GM06990 (cell line): ENCODE measurements at places on chromosomes 7 and 10.

DNA sequence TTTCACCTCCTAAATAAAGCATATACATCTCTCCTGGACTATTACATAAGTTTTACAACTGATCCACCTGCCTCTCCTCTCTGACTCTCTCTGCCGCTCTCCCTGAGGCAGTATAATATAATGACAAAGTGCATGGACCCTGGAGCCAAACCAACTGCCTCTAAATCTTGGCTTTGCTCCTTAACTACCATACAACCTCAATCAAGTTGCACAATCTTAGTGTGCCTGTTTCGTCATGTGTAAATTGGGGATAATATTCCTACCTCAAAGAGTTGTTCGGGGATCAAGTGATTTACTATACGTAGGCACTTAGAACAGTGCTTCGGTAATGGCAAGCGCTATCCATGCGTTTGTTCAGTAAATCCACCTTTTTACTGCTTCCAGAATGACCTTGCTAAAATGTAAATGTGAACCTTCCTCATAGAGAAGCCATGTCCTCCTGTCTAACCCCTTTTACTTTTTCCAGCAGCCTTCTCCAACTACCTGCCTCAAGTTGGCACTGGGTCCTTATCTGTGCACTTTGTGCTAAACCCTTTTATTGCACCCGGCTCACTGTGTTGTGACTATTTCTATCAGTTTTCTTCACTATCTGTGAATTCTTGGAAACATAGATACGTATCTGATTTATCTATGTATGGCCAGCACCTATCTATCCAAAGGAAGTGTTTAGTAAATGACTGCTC lies 30.6 kb upstream of the DLD start:
- DNase-seq = no peak

DNA sequence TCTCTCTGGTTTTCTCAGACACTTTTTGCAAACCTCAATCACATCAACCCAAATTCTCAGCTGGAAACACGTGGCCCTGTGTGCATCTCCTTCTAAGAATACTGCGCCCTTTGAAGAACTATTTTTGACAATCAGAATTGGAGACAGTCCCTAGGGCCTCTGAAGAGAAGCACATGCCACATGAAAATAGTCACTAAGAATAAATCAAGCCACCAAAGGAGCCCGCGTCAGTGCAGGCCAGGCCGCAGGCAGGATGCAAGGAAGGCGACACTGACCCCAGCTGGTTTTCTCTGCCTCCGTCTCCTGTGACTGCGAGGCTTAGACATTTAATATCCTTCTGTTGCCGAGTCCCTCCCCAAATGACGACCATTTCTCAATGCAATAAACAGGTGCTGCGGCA lies 88.0 kb upstream of the ADAM12 start:
- DNase-seq = no peak

DNA sequence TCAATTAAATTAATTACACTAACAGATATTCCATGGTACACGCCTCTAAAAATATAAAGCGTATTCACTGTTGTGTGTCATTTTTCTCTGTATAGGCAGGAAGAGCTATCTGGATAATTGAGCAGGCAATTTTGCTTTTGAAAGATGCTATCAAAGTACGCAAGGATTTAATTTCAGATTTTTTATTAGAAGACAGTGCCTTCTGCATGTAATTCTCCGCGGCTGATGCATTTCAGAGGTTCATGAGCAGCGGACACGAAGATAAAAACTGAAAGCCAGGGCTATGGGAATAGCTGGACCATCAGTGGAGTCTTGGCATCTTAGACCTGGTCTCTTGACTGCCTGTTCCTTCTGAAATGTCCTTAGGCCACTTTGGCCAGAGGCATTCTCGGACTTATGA lies 35.7 kb upstream of the SDK1 start:
- no peak for DNase-seq

DNA sequence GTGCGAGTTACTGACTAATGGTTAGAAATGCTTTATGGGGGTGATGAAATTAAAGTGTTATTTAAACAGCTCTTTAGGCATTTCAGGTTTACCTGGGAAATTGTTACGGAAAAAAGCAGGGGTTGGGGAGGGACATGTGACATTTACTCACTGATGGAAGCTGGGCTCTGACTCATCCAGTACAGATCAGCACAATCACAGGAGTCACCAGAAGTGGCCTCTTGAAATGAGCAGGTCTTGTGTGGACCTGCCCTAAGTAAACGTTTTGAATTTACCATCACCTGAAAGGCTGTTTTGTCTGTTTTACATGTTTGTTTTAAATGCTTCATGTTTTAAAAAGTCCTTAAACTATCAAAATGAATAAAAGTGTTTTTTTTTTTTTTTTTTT lies 2.3 kb downstream of the GLRX3 start:
- no peak for DNase-seq

DNA sequence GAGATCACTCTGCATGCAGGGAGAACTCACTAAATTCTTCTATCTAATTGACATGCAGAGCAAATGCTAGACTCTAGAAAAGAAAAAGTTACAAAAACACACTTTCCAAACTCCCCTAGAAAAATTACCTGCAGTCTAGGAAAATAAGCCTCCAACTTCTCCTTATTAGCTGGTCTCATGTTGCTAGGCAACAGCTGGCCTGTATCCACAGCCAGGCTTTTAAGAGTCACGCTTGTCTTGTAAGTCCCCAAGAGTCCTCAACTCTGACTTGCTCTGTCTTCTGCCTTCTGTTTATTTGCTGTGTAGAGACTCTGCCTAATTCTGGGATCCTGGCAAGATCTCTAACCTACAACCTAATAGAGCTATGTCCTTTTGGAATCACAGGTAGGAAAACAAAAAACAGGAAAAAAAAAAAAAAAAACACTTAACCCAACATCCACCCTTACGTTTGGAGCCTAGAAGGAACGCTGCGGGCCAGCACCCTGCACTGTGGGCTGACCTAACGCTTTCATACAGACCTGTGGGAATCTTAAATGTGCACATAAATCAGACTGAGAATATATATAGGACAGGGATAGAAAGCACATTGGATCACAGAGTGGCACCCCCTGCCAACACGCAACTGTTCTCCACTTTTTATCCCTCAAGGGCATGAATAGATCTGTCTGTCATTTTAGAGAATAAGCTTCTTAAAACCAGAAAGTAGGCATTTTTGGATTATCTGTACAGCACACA lies 117.0 kb upstream of the PTPRZ1 start:
- DNase-seq = no peak

DNA sequence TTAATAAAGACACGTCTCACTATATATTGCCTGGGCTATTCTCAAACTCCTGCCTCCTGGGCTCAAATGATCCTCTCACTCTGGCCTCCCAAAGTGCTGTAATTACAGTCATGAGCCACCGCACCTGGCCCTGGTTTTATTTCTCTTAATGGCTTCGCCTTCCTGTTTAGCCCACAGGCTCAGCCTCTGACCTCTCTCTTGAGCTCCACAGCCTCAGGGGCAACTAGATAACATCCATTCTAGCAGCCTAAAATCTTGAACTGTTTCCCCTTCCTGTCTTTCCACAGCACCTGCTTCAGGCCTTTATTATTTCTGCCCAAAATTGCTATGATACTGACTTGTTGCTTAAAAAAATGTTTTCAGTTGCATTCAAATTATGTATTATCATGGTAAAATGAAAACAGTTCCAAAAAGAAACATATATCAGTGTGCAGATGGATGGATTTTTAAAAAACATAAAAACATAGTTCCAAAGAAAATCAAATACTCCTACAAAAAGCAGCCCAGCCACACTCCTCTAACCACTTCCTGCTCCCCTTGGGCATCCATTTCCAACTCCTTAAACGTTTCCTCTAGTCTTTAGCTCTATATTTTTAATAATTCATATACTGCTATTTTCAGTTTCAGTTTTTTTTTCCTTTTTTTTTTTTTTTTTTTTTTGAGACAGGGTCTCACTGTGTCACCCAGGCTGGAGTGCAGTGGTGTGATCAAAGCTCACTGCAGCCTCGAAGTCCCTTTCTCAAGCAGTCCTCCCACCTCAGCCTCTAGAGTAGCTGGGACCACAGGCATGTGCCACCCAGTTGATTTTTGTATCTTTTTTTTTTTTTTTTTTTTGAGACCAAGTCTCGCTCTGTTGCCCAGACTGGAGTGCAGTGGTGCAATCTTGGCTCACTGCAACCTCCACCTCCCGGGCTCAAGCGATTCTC lies 5.1 kb upstream of the BAZ1B start:
- no peak for DNase-seq

- no peak for DNase-seq
These were observed 95.3 kb downstream of the SEC61G start for GRCh38 chr7:54663603-54664234.

- DNase-seq = no peak
These were observed 62.0 kb upstream of the SRRM3 start for GRCh38 chr7:76139670-76140069.

- DNase-seq = no peak
These were observed 10.4 kb upstream of the IL15RA start for GRCh38 chr10:5987747-5988146.

- DNase-seq = no peak
These were observed 7.1 kb downstream of the FGF8 start for GRCh38 chr10:101768791-101769170.

GRCh38 chr7:116443101-116443523 lies 56.4 kb upstream of the CAV2 start:
- no peak for DNase-seq

GRCh38 chr7:35003679-35004303 lies 33.5 kb downstream of the DPY19L1 start:
- no peak for DNase-seq

DNA sequence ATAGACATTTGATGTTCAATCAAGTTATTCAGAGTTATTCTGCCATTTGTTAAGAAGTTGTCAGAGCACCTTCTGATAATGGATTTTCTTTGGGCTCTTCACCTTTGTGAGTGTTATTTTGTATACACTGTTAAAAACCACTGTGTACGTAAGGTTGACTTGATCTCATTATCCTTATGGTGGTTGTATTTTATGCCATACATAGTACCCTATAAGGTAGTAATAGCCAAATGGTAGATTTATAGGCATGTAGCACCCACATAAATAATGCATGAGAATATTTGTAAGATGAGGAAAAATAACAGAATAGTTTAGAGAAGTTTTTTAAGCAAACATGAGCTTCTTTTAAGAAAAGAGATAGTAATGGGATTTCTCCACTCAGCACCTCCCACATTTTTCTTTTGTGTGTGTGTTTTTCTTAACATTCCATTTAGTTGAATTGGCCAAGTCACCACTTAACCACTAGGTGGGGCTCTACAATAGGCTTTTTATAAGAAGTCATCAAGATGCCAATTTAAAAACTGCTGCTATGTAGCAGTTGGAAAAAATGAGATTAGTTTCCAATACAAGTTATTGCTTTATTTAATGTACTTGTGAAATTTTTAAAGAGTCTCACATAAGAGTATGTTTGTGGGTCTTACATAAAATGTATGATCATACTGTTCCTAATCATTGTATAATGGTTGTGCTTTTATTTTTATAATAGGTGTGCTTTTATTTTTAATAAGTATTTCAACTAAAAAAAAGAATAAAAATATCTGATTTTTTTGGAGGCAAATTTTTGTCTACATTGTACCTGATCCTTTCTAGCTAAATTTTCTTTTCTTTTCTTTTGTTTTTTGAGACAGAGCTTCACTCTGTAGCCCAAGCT lies 41.1 kb upstream of the STMP1 start:
- no peak for DNase-seq

GRCh38 chr7:20013536-20013935 lies 203.6 kb downstream of the MACC1 start:
- DNase-seq = no peak

DNA sequence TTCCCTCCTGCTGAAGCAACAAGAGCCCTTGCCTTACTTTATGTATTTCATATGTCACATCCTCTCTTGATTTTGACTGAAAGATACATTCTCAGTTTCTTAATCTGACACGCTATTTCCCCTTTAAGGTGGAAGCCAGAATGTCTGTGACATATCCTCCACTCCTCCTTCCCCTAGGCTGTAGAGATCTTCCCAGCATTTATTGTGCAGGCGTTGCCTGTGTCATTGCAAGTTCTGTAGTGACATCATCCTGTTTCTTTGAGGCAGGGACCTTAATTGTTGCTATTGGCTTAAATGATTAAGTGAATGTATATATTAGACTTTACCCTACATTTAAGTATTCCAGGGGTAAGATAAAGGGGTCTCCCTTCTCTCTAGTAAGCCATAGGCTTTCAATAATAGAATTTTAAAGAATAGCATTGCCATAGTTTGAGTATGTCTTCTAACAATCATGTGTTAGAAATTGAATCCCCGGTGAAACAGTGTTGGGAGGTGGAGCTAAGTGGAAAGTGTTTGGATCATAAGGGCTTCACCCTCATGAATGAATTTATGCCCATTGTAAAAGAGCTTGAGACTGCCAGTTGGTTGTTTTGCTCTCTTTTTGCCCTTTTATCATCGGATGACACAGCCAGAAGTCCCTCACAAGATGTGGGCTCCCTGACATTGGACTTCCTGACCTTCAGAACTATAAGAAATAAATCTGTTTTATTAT lies 189.5 kb upstream of the CDC14C start:
- DNase-seq = no peak

GRCh38 chr7:123711832-123712293 lies 36.9 kb downstream of the WASL start:
- no peak for DNase-seq

- no peak for DNase-seq
These were observed 87.9 kb downstream of the ETV1 start for GRCh38 chr7:13901577-13901976.

DNA sequence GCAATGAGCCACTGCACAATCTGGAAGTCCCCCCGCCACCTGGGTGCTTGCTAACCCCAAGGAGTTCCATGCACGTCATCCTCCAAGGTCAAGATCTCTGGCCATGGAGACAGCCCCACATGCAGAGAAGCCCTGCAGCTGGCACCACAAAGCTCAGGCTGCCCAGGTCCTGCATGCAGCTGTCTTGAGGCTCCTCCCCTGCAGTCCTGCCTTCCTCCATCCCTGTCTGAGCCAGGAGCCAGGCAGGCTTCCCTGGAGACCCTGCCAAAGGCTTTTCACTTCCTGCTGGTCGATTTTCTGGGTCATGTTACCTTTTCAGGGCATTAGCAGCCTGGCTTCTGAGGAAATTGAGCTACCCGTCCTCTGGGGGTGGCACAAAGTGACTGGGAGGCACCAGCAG lies 12.5 kb upstream of the TMEM72 start:
- DNase-seq = no peak

DNA sequence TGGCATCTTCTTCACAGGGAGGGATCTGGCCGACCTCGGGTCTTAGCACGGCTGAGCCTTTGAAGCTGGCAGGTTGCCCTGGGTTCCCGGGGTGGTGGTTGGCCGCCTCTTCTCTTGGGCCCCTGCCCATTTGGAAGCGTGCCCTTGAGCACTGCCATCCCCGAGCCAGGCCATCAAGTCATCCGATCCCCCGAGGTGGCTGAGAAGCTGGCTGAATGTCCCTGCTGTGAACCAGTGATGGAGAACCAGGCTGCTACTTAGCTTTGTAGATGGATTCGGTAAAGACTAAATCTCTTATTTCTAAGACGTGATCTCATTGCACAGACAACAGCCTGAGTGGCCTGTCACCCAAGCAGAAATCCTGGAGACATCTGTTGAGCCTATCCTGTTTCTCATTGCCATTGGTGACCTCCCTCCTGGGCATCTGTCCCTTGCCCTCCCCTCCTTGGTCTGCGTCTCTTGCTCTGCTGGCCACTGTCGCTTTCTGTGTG lies 74.3 kb downstream of the GRK5 start:
- no peak for DNase-seq

GRCh38 chr7:42596737-42597136 lies 315.1 kb downstream of the C7orf25 start:
- no peak for DNase-seq
